Activated CD4-positive, alpha-beta T cell treated with anti-CD3 and anti-CD28 coated beads, Interleukin-2, amount 50 U/mL, for 48 hours (primary cell): ENCODE measurements at places on chromosomes 5 and 9.

DNA sequence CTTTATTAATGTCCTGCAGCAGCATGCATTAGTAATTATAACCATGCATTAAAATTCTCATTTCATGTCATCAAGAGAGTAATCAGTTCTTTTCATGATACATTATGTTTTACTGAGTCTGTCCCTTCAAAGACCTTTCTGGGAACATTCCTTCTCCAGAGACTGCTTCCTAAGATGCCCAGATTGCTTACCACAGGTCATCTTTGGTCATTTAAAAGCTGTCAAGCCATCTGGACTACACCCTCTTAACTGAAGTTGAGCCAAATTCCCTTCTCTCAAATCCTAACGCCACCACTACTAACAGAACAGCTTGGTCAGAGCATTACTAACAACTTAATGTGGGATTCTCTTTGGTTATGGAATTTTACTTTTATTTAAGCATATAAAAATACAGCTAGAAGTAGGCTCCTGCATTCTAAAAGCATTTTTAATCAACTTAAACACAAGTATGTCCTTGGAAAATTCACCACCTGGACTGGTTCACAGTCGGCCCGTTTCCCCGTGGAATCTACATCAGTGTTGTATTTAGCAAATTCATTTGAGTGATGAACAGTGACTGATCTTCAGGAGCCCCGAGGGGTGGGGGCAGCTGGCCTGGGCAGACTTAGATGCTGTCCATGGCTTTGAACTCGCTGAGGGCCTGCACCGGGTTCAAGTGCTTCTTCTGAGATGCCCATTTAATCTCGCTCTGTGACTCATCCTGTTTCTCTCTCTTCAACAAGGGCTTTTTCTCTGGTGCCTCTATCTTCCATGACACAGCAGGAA lies 92.8 kb upstream of the CCDC112 start:
- no peak for DNase-seq

DNA sequence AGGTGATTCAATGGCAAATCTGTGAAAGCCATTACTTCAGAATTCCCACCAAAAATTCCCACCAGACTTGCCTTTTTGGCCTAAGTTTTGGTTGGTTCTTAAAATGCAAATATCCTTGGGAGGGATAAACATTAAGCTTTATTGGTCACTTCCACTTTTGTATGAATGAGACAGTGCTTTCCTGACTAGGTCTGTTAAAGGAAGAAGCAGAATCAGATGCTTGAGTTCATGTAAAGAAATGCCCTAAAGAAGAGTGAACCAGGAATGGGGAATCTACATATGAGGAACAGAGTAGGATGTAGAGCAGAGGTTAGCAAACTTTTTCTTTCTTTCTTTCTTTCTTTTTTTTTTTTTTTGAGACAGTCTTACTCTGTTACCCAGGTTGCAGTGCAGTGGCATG lies 129.3 kb downstream of the GCNT1 start:
- DNase-seq, result no peak

DNA sequence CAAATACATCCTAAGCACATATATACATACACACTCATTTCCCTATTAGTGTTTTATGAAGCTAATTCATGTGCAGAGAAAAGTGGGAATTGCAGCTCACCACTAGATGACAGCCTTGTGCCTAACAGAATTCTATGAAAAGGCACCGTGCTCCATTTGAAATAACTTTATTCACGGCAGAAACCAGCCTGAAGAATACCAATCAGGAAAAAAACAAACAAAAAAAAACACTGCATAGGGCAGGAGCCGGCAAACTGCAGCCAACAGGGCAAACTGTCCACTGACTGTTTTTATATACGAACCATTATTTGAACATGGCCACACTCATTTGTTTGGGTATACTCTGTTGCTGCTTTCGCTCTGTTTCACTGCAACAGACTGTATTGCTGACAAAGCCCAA lies 33.6 kb downstream of the ERMP1 start:
- DNase-seq, result no peak

GRCh38 chr9:95336281-95336680 lies 18.8 kb upstream of the FANCC start:
- DNase-seq, result peak; percentile 32

DNA sequence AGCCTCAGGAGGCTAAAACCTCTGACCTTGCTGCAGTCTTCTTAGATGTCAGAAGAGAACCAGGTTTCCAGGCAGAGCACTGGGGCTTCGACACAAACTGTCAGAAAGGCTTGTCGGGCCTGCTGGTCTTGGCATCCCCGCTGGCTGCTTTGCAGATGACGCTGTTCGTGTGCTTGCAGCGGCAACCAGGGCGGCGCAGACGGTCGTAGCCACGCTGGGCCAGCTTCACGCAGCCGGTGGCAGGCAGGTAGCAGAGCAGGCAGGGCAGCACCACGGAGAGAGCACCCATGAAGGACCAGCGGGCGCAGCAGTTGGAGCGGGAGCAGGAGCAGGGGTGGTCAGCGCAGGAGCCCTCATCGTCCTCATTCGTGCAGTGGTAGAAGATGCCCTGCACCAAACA lies 10.7 kb downstream of the SPRY4 start:
- DNase-seq, result no peak

- no peak for DNase-seq
These were observed 67.1 kb upstream of the CDK20 start for GRCh38 chr9:88041447-88041846.

DNA sequence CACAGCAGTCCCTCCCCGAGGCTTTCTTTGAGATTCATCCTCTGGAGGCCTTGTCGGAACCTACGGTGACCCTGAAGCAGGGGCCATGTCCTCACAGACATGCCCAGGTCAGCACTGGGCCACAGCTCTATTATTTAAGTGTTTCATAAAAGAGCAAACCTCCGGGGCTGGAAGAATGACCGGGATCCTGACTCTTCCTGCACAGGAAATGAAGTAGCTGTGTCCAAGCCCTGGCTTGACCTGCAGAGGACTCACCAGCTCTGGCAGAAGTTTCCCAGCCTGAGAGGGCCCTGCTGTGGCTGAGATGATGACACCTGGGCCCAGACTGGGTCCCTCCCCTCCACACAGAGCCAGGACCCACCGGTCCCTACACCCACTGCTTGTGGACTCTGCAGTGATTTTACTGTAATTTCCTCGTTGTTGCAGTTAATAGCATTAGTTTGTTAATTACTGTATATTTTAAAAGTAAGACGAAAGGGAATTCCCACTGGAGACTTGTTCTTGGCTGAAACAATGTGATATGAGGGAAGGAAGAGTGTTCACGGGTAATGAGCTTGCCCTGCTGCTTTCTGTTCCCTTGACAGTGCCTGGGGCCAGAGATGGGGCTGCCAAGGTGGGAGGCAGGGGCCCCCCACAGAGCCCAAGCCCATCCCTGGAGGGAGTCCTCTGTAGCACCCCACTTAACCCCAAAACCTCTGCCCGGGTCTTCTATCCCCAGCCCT lies 72.2 kb downstream of the PCDH1 start:
- DNase-seq, result no peak

DNA sequence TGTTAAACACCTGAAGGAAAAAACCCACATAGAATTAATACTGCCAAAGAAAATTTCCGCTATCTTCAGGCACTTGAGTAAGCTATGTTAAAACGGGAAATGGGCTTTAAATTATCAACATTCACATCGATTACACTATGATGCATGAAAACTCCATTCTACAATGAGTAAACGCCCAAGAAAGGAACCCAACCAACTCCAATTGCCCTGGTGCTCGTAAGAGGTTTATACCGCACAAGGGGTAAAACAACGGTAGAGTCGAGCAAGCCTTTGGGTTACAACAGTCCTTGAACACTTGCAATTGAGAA lies 1.0 kb downstream of the AGTPBP1 start:
- no peak for DNase-seq

GRCh38 chr5:151477101-151477500 lies 29.7 kb downstream of the SLC36A1 start:
- DNase-seq, result no peak

GRCh38 chr5:19001539-19001938 lies 986.5 kb downstream of the CDH18 start:
- DNase-seq, result no peak

GRCh38 chr5:124746916-124747790 lies 714 bp upstream of the ZNF608 start:
- no peak for DNase-seq

- DNase-seq, result no peak
These were observed 186.0 kb upstream of the KLF9 start for GRCh38 chr9:70600506-70600905.

DNA sequence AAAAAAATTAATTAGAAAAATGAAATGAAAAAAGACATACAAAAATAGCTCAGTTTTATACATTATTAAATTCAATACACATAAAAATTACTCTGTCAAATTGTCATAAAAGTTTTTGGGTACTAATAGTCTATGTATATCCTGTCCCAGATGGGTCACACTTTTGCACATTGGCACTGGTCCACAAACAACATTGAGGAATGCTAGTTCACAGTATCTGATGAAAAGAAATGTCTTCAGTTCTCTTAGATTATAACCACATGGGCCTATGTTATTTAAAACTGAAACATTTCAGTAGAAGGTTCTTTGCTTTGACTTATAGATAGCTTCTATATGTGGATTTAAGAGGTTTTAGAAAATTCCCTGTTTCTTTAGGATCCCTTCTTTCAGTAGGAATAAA lies 39.8 kb downstream of the LNPEP start:
- DNase-seq, result no peak

DNA sequence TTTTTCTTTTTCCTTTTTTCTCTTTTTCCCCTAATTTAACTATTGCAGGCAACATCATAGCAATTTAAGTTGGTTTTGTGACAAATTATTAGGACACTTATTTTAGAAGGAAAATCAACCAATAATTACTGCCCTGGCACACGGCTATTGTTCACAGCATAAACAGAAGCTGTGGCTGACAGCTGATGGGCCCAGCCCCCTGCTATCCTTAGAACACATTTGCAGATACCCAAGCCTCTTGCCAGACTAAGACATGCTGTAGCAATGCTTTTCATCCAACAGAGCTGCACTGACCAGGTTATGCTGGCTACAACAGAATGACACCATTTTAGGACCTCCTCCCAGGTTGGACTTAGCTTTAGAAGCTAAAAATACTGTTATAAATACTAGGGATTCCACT lies 852.7 kb upstream of the DMAC1 start:
- DNase-seq, result no peak
